Thoracic aorta (tissue), 2 donors: ENCODE measurements at places on chromosomes 6 and 20.

GRCh38 chr6:113818578-113818977 is 38.6 kb upstream of the MARCKS start:
- DNase-seq: no peak

DNA sequence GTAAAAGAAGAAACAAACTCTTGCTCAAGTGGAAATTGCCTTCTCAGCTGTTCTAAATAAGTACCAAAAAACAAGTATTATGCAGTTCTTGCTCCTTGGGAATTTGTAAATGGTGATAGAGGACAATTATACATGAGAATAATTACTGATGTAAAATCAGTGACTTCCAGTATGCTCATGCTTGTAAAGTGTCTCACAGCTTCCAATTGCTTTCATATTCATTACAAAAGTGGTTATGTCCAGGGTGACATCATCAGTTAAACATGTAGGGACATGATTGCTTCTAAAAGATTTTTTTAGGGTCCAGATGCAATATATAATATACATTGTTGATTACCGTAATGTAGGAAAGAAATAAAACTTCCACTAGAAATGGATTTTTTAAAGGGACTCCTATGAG is 122.8 kb upstream of the B3GAT2 start:
- no peak for DNase-seq

DNA sequence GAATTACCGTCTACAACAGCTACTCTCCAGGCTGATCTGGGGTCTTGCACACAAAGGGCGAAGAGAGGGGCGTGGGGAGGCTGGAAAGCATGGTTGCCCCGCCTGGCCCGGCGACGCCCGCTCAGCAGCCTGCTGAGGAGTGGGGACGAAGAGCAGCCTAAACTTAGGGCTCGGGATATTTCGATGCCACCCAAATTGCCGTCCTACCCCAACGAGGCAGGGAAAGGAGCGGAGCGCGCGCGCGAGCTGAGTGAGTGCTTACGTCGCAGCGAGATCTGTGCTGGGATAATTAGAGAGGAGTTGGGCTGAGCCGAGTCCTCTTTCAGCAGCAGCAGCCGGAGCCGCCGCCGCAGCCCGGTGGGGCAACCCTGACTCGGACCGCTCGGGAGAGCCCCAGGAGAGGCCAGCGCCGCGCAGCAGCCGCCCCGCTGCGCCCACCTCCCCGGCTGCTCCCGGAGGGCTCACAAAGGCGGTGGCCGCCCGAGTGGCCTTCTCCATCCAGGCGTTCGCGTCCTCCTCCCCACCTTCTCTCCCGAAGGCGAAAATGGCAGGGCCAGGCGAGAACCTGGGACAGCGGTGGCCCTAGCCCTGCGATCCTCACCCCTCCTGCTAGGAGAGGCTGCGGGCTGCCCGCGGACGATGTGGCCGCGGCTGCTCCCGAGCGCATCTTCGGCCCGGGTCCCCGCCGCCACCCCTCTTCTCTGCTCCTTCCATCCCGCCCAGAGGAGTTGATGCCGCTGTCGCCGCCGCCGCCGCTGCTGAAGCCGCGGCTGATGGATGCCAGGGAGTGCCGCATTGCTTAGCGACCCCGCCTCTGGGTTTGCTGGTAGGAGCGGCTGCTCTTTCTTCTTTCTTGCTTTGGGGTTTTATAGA is at the start of gene CLVS2:
Gene CLVS2 (plus strand): TSS at position 315 of the 873 bp plus-strand sequence. CDS start 1,543 bp downstream, outside the sequence.
- no peak for DNase-seq

DNA sequence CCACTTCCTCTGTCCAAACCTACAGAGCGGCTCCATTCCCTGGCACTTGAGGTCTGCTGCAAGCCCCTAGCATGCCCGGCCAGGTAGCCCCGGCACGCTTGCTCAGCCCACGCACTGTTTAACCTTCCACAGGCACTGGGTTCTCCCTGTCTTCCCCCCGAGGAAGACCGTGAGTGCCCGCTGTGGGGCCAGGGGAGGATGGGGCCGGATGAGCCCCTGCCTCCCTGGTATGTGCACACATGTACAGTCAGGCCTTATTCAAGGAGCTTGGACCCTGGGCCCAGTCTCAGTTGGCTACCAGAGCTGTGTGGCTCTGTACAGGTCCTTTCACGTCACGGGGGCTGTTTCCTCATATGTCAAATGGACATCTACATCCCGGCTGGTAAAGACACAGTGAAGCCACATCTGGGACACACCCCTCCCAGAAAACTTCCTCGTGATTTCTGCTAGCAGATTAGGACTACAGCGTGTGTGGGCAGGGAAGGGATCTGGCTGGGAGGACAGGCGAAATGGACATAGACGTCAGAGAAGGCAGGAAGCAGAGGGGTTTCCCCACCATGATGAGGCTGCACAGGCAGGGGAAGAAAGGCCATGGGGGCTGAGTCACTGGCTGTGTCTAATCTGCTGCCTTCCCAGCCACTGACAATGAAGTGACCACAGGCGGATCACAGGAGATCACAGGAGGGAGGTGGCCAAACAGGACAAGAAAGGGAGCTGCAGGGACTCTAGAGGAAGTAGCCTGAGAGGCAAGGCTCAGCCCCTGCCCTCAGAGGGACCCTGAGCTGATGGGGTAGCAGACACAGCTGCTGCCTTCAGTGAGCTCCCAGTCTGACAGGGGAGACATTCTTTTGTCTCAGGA is 62.9 kb downstream of the MRPL14 start:
- DNase-seq: peak; percentile 43

DNA sequence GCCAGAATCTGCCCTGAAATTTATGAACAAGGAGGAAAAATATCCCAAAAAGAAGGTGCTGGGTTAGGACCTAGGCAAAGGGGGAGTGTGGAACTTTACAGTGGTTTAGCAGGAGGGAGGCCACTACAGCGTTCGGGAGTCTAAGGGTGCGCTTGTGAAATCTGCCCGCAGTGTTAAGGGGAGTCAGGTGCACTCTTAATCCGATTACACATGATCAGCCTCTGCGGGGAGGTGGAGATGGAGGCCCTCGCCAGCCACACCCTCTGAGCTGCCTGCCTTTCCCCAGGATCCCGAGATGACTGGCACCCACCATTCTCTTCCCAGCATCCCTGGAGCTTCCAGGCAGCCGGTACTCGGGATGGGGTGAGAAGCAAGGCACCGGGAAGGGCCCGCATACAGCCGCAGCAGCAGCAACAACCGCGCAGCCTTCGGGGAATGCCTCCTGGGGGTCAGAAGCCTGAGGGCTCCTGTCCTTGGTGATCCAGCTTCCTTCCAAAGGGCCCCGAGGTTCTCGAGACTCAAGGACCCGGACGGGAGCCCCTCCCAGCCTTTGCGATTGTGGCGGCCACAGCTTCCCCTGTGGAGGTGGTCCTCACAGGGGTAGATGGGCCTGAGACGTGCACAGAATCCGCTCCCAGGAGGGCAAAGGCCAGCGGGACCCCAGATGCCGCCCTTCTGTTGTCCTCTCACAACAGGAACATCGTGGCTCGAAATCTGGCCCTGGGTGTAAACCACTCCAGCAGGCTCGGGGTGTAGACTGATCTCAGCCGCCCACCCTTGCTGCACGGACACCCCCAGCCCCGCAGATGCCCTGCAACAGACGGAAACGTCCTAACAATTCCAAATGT is 57.3 kb upstream of the CST7 start:
- DNase-seq: no peak

- DNase-seq: no peak
Observed at GRCh38 chr20:2292416-2293110, 3.2 kb upstream of the TGM3 start.

- DNase-seq: no peak
Observed at GRCh38 chr6:31247813-31248212, 24.1 kb downstream of the HLA-C start.

DNA sequence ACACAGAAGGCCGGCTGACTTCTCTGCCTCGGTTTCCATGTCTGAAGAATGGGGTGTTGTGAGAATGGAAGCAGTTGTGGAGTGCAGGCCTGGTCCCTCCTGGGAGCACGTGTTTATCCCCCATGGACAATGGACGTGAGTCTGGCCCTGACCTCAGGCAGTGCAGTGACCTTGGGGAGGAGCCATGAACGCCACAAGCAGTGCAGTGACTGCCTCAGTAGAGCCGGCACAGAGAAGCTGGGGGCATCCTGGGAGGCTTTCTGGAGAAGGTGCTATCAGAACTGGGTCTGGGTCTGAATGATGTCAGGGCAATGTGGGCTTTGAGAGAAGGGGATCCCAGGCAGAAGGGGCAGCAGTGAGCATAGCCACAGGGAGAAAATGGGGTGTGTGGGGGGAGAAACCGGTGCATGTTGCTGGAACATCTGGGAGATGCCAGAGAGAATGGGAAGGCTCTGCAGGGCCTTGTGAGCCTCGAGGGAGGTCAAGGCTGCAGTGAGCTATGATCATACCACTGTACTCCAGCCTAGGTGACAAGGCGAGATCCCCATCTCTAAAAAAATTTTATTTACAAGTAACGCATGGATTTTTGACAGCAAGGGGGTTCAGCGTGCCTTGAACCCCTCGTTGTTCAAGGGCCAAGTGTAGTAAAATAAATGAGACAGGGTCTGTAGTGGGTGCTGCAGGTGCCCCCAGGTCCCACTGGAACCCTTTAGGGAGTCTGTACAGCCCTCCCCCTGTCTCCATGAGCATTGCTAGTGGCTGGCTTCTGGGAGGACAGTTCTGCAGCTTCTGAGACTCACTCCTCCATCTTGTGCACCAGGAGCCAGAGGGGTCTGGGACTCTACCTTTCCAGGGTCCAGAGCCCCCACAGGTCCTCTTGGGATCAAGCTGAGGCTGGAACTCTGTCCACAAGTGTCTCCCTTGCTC is 27.0 kb upstream of the ZBP1 start:
- no peak for DNase-seq
